ENCODE measurements at places on chromosomes 12 and 14. TPM values are rescaled to one million over a fixed set of nuclear protein-coding genes. Genes with fewer than 3 reads are reported as not detected.

GRCh38 chr12:4849115-4849541, 60.6 kb upstream of the KCNA1 start:
- no peaks in the 10 kb centered on the region for H3K4me1 ChIP-seq
- no peak overlapping the region for H3K27ac ChIP-seq
- no peak overlapping the region for H3K4me3 ChIP-seq
- no peaks in the 10 kb centered on the region for H3K36me3 ChIP-seq
- no peaks in the 10 kb centered on the region for H3K27me3 ChIP-seq

The FGF23 gene
- total RNA-seq: not detected

GRCh38 chr14:80658733-80659132, 282.8 kb downstream of the CEP128 start:
- H3K27me3 ChIP-seq: no peaks in the 10 kb centered on the region
- no peak for DNase-seq
- no peaks in the 10 kb centered on the region for H3K4me1 ChIP-seq
- no peak overlapping the region for H3K4me3 ChIP-seq

GRCh38 chr12:112294793-112295192, 87.4 kb downstream of the HECTD4 start:
- peaks cover 11% of the 10 kb centered on the region for H3K36me3 ChIP-seq
- no peaks in the 10 kb centered on the region for H3K27me3 ChIP-seq
- no peaks in the 10 kb centered on the region for H3K4me1 ChIP-seq
- DNase-seq: no peak

DNA sequence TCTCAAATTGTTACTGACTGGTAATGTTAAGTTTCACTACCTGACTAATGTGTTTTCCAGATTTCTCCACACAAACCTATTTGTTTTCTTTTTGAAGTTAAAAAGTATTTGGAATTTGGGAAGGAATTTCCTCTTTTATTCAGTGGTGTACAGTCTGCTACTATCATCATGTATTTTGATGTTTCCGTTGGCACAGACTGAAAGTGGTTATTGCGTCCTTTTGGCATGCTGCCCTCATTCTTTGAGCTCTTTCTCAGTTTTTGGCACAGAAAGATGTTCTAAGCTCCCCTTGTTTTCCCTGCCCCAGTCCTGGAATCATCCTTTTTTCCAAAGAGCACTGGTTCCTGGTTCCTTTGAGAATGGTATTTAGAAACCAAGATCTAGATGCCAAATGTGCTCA, 31.4 kb upstream of the RTRAF start:
- H3K4me3 ChIP-seq: no peak overlapping the region
- H3K4me1 ChIP-seq: no peaks in the 10 kb centered on the region
- no peaks in the 10 kb centered on the region for H3K27me3 ChIP-seq
- DNase-seq: no peak
- no peaks in the 10 kb centered on the region for H3K36me3 ChIP-seq

DNA sequence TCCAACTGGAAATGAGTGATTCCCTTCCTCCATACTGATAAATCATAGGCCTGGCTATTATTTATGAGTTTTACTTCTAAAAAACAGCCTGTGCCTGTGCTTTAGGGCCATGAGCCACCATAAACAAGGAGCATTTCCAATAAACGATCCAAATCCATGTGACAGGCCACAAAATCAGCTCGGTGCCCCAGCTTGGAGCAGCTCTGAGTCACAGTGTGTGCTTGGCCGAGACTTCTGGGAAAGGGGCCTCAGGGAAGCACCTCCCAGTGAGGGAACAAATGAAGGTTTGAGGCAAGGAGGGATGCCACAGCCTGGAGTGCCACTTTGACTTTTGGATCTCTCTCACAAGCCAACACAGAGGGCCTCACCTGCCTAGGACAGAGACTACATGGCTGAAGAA, 190.4 kb downstream of the NTF3 start:
- no peaks in the 10 kb centered on the region for H3K36me3 ChIP-seq
- no peak for DNase-seq
